ENCODE measurements at places on chromosomes 6 and 20.

DNA sequence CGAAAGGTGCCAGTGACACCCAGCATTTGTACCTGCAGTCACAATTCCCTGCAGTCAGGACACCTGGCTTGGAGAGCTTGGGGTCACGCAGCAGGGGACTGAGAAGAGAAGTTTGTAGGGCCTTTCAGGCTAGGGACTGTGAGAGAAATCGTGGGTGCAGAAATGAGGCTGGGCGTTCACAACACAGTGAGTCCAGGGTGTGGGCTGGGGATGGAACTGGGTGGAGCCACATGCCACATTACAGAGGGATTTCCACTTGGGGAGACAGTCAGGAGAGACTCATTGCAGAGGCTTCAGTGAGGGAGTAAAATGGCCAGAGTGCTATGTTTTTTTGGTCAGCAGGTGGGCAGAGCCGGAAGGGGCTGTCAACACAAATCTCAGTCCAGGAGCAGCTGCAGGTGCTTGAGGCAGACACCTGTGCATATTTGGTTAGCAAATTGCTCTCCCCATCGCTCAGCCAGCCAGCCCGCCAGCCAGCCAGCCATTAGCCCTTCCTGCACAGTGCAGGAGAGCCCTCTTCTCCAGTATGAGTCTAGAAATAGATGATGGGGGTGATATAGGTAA, 7.4 kb downstream of the ITPR3 start:
- no peak for DNase-seq

DNA sequence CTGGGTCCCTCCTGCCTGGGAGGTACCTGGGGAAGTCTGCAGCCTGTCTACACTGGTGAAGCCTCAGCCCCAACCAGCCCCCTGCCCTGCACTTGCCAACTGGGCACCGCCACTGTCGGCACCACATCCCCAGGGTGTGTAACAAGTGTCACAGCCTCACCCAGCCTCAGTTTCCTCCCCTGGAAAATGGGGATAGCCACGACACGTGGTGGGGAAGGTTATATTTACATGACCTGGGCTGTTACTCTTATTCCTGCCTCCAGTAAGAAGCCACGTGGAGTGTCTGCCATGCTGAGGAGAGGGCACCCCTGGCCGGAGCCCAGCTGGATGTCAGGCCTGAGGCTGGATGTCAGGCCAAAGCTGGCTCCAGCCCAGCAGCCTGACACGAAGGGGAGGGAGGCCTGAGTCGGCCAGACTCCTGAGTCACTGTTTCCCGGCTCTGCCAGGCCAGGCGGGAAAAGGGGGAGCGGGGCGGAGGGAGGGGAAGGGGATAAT, 44.9 kb downstream of the SNAI1 start:
- DNase-seq: no peak

DNA sequence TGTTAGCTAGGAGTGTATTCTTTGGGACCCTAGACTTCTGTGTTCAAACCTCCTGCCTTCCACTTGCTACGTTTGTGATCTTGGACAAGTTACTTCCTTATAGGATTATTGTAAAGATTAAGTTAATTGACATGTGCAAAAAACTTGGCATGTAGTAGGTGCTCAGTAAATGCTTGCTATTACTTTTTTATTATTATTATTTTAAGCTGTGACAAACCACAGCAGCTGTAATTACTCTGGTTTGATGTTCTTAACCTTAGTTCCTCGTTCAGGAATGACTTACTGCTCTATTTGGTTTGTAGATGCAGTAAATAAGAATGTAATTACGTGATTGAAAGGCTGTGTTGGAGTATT, 3.2 kb downstream of the ARFGEF2 start:
- no peak for DNase-seq

DNA sequence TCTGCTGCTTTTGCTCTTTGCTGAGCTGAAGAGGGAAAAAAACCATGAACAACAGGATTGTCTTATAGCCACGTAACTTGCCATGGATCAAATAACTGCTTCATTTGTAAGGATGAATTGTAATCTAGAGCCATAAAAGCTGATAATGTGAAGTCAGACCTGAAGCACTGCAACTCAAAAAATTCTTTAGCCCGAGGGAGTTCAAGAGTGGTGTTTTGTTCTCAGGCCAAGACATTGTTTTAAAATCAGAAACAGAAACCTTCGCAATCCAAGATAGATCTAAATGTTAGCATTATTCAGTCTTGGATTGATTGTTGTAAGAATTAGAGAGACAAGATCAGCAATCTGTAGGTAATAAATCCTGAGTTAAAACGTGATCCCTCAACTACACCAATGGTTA, at the start of gene TRAPPC3L:
TRAPPC3L (minus strand) TSS at position 34 of the 400 bp plus-strand sequence. CDS start 170 bp downstream, outside the sequence.
- no peak for DNase-seq

GRCh38 chr20:37552415-37552814, 24.7 kb upstream of the BLCAP start:
- DNase-seq: no peak

- DNase-seq: no peak
These were observed 261.0 kb downstream of the UST start for GRCh38 chr6:149007846-149008245.

DNA sequence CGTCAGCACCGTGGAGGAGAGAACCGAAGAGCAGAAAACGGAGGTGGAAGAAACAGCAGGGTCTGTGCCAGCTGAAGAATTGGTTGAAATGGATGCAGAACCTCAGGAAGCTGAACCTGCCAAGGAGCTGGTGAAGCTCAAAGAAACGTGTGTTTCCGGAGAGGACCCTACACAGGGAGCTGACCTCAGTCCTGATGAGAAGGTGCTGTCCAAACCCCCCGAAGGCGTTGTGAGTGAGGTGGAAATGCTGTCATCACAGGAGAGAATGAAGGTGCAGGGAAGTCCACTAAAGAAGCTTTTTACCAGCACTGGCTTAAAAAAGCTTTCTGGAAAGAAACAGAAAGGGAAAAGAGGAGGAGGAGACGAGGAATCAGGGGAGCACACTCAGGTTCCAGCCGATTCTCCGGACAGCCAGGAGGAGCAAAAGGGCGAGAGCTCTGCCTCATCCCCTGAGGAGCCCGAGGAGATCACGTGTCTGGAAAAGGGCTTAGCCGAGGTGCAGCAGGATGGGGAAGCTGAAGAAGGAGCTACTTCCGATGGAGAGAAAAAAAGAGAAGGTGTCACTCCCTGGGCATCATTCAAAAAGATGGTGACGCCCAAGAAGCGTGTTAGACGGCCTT, 41.6 kb downstream of the ZBTB2 start:
- no peak for DNase-seq

GRCh38 chr6:105600336-105601260, 197.7 kb upstream of the PREP start:
- DNase-seq: no peak

DNA sequence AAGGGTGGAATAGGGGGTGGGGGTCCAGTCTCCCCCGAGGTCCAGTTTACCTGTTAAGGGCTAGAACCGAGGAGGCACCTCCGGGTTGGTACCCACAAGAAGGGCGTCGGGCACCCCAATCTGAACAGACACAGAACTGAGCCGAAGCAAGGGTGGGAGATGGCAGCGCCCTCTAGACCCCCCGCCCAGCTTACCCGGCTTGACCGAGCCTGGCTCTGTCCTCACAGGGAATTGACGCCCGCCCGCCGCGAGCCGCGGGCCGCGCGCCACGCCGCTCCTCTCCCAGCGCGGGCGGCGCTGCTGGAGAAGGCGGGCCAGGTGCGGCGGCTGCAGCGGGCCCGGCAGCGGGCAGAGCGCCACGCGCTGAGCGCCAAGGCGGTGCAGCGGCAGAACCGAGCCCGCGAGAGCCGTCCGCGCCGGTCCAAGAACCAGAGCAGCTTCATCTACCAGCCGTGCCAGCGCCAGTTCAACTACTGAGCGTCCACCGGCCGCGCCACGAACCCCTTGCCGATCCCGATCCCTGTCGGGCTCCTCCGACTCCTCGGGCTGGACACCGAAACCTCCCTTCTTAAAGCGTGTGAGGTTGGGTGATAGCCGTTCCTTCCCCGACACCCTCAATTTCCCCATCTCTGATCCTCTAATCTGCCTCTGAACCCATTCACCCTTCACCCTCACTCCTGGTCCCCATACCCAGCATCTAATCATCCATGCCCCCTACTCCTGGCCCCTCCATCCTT, 5.9 kb downstream of the TP53INP2 start:
- DNase-seq: peak; percentile 63

DNA sequence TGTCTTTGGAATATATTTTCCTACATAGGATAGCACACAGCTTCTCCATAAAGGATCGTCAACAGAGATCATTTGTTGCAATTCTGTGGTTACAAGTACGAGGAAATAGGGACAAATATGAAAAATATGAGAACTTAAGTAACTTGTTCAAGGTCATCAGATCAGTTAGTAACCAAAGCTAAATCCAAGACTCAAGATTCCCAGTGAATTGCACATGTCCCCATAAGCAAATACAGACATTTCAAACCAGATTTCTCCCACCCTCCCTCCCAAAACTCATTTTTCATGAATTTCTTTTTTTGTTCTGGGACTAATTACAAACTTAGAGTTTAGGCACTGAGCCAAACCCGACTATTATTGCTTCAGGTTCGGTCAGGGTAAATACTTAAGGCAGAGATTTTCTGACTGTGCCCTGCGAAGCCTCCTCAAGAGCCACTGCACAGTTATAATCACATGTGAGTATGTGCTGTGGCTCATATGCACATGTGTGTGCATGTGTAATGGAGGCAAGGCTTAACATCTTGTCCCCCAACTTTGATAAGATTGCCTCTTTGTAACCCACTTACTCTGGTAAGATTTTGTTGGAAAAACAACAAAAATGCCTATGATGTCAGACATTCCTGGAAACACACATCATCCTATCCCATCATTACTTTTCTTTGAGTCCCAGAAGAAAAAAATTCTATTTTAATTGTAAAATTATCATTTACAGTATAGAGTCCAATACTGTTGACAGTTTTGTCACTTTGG, 216.2 kb downstream of the CD83 start:
- no peak for DNase-seq

GRCh38 chr6:138663892-138664291, 109.7 kb upstream of the CCDC28A start:
- no peak for DNase-seq

DNA sequence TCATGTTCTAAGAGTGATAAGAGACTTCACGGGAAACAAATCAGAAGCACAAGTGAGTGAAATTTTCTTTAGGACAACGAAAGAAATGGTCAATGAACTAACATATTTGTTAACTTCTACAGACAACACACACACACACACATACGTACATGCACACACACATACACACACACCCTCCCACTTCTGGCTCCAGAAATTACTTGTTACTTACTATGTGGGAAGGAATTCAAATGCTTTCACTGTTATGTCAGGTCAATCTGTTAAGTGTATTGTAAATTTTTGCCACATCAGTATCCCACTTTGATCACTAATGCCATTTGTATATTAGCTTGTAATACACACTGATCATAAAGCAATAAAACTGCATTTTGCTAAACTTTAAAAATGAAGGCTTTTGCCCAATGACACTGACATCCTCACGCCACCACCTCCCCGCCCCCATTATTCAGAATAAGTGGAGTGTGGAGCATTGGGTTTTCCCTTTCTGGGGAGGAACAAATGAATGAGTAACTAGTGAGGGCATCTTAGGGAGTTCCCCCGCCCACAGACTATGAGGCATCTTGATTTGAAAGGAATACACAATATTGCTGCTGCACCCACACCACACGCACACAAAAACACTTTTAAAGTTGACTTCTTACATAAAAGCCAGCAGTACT, 76.2 kb downstream of the ATXN1 start:
- DNase-seq: no peak

DNA sequence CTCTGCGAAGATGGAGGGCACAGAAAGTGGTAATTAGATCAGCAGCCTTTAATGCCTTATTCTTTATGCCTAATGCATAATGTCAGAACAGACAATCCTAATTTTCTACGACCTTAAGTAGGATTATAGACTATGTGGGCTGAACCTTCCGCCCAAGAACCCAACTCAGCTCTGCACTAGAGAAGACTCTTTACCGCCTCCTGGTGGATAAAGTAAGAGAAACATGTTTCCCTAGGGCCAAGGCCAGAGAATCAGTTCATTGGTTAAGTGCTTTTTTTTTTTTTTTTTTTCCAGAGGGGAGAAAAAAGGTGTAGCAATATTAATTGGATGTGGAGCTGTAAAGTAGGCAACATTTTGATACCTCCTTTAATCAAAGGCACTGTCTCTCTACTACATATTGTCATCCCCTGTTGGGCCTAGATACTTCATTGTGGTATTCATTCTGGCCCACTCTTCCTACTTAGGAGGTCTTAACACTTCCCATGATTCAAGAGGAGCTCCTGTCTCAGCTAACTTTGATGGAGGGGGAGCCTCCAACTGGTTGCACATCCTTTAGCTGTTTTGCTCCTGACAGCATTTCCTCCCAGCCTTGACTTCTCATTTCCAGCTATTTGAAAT, 124.9 kb upstream of the NRN1 start:
- DNase-seq: no peak

DNA sequence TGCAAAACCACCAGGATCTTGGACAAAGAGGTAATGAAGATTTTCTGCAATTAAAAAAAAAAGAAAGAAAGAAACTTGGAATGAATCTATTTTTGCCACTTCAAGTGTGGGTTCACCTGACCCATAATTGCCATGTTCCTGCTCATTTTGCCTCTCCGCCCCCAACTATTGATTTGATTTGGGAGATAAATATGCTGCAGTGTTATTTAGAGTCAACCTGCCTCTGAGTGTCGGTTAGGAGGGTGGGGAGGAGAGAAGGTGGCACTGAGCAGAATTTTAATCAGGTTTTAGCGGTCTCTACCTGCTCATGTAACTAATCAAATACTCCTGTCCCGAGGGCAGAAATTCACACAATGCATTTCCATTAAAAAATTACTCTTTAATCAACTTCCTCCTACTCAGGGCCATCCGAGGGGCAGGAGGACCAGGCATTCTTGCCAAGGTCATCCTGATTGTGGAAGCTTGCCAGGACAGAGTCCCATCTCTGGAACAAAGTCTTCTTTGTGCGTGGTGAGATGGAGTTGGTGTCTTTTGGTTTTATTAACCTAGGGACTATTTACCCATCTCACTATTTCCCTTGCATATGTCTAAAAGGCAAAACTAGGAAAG, 300.1 kb downstream of the CDH26 start:
- no peak for DNase-seq

DNA sequence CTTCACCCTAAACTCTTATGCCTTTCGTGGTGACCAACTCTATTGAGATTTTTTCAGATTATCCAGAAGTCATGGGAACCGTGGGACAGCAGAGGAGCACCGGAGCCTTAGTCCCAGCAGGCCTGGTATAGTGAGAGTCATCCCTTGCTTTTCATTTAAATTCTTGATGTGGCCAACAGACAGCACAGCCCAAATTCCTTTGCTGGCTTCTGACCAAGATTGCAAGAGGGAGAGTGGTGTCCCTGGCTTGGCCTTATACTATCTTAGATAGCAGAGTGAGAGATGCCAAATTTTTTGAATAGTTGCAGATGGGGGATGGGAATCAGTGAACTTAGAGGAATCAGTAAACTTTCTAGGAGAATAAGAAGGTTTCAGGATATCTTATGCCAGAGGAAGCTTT, 7.8 kb downstream of the STX11 start:
- DNase-seq: no peak

DNA sequence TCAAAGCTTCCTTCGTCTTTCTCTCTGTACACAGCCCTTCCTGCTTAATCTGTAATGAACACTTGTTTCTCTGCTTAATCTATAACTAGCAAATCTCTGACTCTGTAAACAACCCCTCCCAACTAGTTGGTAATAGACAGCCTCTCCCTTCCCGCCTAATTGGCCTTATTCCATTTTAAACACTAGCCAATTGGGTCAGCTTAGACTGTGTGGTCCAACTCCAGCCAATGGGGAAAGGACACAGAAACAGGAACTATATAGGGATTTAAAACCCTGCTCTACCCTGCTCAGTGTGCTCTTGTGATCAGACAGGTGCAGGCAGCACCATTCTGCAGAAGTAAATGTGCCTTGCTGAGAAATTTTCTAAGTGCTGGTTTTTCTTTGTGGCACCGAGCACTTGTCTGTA, 18.5 kb downstream of the CHD6 start:
- no peak for DNase-seq
